ENCODE measurements at places on chromosomes 7 and 10.
A peak's percentile ranks its signal among the peaks of the same experiment; 100 is the strongest.

DNA sequence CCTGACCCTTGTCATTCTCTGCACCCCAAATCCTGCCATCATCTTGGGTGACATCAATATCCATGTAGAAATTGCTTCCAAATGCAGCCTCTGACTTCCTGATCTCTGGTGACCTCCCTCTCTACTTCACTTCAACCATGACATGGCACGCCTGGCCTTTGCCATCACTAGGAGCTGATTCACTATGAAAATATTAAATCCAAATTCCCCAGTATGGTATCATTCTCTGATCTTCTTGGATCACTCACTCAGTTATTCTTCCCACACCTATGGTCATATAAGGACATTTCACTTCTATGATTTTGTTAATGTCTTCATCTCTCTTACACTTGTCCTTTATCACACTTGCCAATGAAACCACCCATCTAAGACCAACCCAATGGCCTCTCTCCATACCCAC lies 73.7 kb upstream of the ODAD2 start:
- DNase-seq, result peak; percentile 53

DNA sequence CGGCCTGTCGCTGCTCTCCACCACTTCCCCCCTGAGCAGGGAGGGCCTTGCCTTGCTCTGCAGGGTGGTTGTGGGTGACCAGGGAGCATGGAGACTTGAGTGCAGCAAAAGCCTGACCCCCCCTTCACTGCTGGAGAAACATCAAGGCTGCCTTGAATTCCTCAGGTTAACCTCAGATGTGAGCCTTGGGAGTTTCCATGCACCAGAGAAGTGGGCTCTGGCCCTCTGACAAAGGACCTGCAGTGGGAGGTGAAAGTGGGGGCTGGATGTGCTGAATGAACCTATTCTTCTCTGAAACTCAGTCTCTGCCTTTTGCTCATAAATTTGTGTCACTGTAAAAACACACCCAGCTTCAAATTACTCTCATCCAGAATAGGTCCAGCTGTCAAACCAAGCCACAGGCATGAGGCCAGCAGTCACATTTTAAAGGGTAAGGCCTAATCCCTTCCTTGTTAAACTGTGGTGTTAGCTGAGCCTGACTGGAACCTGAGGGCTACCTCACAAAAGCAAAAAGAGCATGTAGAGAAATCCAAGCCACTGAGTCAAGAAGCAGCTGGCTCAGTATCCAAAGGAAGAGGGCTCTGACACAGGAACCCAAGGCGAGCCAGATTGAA lies 356.8 kb downstream of the CCSER2 start:
- no peak for DNase-seq

- DNase-seq, result peak; percentile 12
These were observed 344.9 kb upstream of the CHRM2 start for GRCh38 chr7:136523571-136523970.

DNA sequence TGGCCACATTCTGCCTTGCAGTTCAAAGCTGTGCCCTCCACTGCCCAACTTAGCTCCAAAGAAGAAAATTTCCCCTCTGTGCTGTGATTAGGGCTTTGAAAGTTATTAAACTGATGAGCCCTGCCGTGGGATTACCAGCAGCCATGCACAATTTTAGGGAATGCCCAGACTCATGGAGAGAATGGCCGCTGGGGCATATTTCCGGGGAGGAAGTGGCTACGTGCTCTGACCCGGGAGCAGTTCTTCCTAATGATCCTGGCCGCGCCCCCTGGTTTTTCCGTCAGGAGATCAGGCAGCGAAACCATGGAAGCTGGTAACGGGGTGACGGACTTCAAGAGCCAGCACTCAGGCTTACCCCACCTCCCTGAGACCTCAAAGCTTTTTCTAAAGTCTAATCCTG lies 365.5 kb upstream of the PFKP start:
- DNase-seq, result no peak

DNA sequence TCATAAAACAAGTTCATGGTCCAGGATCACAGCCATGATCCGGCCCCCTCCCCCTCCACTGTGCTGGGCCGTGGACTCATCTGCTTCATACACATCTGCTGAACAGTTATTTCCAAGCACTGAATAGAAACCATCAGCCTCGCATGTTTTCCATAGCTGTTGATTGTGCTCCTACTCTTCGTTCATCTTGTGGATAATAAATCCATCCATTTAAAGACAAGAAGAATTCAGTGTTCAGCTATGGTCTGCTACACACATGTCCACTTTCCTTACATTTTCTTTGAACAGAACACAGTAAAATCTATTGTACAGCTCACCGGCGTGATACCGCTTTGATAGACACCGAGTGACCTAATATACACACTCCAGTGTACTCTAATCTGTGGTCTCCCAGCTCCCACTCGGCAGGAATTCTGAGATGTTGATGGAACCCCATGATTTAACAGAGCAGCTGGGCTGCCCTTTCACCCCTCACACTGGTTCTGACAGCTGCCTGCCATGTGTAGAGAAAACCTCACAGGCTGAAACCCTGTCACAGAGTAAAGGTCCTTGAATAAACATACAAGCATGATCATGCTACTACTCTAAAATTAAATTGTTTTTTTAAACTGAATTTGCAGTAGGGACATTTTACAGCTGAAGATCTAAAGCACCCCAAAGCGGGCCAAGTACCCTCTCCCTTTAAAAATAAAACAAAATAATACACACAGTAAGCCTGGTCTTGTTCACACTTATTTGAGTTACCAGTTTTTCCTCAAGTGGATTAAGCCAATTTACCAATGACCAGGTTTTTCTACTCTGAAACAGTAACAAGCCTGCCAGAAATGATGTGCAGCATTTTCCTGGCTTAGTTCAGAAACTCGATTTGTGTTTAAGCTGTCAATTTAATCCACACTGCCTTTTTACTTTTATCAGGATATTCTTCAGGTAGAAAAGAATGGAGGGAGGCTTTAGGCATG lies 95.1 kb upstream of the FZD1 start:
- peak; percentile 73 for DNase-seq

DNA sequence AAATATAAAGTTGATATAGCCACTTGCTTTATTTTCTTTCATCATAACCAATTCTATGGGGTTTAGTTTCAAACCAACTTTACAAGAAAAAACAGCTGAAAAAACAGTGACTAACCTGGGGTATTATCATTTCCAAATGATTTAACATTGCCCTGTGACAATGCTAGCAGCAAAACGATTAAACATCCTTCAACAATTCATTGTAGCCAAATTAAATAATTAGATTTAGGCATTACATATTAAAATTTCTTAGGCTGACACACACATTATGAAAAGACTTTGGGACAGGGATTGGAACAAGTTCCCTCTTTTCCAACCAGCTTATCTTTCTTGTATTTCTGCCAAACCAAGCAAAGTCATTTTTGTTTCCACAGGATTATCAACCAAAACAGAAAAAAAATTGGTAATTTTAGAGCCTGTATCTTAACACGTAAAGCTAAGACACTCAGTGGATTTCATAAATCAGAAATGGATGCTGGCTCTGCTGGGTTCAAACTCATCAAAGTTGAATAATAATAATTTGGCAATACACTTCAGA lies 84.0 kb downstream of the SEMA3D start:
- DNase-seq, result peak; percentile 72

DNA sequence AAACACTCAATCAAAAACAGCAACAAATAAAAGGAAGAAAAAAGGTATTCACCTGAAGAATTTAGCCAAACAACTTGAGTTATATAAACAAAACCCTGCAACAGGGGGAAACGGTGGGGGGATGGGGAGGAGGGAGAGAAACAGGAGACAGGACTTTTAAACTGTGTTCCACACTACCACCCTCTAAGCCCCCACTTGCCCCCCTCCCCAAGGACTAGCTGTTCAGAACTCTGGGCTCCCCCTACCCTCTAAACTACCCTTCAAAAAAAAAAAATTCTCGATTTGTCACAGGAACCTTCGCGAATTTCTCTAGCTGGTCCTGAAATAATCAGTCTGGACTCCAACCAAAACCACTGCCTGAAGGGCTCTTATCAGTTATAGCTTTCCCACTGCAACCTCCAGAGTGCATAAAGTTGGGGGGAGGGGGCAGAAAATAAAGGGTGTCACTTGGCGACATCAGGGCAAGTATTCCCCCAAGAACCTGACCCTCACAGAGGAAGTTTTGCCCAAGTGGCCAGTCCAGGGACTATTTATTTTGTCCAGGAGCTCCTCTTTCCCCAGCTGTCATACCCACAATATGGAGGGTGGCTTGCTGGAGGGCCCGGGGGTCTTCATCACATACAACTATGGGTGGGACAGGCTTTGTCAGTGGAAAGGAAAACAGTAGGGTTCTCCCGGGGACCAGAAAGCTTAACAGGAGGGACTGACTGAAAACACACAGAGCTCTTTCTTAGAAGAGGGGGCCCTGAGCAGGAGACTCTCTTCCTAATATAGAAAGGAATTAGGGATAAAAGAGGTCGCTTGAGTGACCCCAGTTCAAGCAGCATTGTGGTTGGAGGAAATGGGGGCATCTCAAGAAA lies 1.3 kb downstream of the UBE2H start:
- peak; percentile 36 for DNase-seq

- DNase-seq, result peak; percentile 49
These were observed 522 bp downstream of the CCL24 start for GRCh38 chr7:75813084-75813483.

DNA sequence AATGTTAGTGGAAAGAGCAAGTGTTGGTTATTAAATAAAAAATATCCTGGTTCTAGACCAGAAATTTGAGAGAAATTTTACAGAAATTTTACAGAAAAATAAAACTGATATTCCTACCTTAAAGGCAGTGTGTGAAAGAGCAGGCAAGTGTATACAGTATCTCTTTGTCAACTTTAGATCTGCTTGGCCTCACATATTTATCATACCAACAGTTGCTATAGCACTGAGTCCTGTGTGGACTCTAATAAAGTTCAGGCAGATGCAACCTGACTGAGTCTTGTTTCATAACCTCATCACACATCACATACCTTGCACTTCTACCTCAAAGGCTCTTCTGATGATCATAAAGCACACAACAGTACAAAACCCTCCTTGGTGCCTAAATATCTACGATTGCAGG lies 552.4 kb upstream of the PCDH15 start:
- no peak for DNase-seq

- no peak for DNase-seq
These were observed 94.4 kb upstream of the FZD1 start for GRCh38 chr7:91169830-91170191.

DNA sequence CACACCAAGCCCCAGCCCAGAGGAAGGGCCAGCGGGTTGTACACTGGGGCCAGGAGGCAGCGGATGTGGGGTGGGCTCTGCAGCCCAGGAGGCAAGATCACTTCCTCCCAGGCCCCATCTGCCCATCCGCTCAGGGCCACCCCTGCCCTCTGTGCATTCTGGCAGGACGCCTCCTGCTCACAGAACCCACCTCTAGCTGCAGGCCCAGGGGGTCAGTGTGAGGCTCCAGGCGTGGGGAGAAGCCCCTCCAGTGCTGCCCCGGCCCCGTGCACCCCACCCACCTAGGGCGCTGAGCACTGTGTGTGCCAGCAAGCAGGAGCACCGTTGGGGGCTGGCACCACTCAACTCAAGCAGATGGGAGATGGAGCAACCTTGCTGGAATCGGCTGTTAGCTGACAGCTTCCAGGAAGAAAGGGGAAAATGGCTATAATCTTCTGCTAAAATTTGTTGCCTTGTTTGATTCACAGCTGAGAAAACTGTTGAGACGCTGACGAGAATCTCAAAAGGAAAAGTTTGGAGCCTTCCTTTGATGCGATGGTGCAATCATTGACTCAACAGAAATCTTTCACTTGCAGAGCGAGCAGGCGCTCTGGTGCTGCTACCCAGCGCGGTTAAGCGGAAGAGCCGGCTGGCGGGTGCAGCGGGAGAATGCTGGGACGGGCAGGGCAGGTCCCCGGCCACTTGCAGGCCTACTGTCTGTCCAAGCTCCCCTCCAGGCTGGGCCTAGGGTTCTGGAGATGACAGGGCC lies 276.1 kb downstream of the ELFN1 start:
- no peak for DNase-seq

DNA sequence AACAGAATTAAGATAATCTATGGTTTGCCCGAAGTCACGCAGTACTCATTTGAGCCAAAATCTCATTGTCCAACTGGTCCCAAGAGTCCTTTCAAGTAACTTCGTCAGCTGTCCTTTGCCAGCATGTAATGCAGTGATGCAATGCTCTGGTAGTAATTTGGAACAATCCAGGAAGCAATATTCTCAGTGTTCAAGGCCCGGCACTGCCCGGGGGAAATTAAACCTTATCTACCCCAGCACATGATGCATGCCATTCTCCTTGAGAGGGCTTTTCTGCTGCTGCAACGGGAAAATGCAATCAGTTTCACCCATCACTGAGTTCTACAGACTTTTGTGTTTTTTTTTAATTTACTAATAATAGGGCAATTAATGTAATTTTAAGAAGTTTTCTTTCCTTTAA lies 77.6 kb upstream of the NME8 start:
- DNase-seq, result no peak

- DNase-seq, result peak; percentile 46
These were observed 700.5 kb upstream of the CELF2 start for GRCh38 chr10:10317151-10317550.

All from foreskin fibroblast (primary cell).